ENCODE measurements at places on chromosomes 3 and 15. TPM values are rescaled to one million over a fixed set of nuclear protein-coding genes. Genes with fewer than 3 reads are reported as not detected.

The PIGX gene
- 66.8 TPM for total RNA-seq

The ARRDC4 gene
- 1.7 TPM for total RNA-seq

The KLHL40 gene
- total RNA-seq, result not detected

GRCh38 chr15:40830884-40831283 lies 2.4 kb upstream of the PPP1R14D start:
- DNase-seq, result no peak
